Neural progenitor cell (in vitro differentiated cells): ENCODE measurements at places on chromosomes 7 and 10.

DNA sequence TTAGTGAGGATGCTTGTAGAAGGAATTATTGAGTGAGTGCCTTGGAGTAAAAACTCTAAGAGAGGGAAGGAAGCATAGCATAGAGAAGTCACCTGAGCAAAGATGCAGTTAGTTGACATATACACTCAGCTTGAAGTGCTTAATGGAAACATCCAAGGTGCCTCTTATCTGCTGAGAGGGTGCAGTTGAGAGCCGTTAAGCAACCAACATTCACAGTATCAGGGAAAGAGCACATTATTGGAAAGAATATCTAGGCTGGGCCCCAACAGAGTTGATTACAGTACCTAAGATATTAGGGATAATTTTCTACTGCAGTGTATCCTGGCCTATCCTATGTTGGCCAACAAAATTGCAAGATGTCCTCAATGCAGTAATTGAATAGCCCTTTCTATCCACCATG lies 302.0 kb downstream of the ETV1 start:
- DNase-seq = no peak

- no peak for DNase-seq
Measured at GRCh38 chr7:27345164-27345887, 102.7 kb downstream of the EVX1 start.

DNA sequence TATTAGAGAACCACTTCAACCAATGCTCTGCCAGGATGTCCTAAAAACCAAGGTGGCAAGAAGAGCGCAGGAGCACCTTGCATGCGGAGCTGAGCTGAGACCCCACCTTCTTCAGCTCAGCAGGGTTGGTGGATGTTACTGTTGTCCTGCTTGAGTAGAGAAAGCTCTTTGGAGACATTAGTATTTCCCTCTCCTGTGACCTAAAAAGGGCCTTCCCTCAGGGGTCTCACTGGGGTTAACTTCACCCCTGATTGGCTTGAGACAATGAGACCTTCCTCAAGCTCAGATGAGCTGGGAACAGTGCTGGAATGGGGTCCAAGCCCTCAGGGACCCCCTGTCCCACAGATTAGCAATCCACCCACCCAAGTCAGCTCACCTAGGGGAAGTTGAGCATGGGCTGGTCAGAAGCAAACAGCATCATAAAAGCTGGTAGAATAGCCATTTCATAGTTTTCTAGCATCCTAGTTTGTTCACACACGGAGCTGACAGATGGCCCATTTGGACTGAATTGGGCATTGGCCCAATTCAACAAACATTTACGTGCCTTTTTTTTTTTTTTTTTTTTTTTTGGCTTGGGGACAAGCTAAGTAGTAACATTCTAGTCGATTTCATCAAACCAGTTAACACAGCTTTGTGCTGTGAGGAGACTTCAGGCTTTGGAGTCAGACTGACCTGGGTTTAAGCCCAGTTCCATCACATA lies 100.6 kb upstream of the HABP2 start:
- no peak for DNase-seq

DNA sequence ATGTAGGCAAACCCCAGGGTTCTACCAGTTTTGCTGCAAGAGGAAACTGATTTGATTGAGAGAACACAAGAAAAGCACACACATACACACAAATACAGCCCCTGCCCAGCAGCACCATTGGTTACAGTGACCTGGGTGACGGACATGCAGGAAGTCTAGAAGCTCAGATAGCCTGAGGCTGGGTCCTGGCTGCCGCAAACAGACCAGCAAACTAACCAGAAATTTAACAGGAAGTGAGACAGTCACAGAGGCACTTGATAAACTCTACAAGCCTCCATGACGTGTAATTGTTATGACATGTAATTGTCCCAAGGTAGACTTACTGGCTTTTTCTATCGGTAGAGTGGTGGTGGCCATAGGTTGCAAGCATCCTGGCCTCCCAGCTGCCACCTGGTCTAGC lies 58.9 kb downstream of the PRKAR2B start:
- DNase-seq = no peak

DNA sequence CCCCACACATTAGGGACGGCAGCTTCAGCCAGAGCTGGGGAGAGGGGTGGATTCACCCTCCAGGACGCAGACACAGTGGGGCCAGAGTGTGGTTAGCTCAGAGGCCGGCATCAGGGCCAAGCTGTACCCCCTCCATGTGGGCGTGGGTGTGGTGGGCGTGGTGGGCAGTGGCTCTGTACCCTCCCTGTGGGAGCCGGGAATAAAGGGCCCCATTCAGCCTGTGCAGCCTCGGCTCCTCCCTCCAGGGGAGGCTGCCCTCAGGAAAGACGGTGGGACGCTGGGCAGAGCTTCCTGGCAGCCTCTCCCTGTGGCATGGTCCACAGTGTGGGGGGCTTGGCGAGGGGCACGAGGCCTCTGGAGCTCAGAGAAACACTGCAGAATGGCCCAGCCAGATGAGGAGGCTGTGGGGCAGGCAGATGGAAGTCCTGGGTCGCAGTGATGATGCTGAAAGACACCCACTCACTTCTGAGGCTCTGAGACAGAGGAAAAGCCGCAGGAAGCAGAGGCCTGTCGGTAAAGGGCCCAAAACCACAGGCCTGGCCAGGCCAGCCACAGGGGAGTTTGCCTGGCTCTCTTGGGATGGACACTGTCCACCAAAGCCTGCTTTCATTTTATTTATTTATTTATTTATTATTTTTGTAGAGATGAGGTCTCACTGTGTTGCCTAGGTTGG lies 108.0 kb downstream of the SH3PXD2A start:
- DNase-seq = no peak

DNA sequence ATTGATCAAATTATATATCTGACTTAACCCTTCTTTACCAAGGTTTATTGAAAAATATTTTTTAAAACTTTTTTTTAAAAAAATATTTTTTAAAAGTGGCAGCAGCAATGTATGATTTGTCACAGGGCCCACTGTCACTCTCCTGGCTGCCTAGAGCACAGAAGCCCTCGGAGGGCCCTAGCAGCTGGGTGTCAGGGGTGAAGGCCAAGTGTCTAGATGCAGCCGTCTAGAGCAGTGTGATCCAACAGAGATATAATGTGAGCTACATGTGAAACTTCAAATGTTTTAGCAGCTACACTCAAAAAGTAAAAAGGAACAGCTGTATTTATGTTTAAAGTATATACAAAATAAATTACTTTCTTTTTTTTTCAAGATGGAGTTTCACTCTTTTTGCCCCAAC lies 112.7 kb downstream of the ARHGAP22 start:
- DNase-seq = no peak

DNA sequence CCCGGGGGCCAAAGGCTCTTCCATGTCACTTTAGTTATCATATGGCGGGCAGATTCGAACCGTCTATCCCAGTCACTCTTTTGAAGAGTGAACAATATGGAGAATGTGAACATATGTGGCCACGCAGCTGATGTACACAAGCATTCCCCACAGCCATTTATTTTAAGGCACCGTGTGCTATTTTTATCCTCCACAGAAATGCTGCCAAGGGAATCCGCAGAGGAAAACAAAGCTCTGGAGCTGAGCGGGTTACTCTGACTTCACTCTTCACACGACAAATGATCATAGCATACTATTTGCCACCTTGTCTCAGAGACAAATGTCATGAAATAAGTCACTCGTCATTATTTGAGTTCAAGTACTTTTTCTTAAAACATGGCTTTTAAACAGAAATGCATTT lies 100.3 kb downstream of the CTBP2 start:
- DNase-seq = no peak

GRCh38 chr7:56078196-56078595 lies 14.1 kb downstream of the SUMF2 start:
- DNase-seq = no peak

DNA sequence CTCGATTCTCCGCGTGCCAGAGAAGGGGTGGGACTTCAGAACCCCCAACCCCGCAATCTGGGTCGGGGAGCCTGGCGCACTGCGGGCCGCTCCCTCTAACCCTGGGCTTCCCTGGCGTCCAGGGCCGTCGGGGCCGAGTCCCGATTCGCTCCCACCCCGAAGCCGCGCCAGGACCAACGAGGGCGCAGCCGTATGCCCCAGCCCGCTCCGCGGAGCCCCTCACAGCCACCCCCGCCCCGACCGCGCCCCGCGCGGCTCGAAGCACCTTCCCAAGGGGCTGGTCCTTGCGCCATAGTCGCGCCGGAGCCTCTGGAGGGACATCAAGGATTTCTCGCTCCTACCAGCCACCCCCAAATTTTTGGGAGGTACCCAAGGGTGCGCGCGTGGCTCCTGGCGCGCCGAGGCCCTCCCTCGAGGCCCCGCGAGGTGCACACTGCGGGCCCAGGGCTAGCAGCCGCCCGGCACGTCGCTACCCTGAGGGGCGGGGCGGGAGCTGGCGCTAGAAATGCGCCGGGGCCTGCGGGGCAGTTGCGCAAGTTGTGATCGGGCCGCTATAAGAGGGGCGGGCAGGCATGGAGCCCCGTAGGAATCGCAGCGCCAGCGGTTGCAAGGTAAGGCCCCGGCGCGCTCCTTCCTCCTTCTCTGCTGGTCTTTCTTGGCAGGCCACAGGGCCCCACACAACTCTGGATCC lies at the start of gene LEP:
Gene LEP (plus strand): TSS at position 583 of the 691 bp plus-strand sequence. CDS start 10,741 bp downstream, outside the sequence.
- no peak for DNase-seq

DNA sequence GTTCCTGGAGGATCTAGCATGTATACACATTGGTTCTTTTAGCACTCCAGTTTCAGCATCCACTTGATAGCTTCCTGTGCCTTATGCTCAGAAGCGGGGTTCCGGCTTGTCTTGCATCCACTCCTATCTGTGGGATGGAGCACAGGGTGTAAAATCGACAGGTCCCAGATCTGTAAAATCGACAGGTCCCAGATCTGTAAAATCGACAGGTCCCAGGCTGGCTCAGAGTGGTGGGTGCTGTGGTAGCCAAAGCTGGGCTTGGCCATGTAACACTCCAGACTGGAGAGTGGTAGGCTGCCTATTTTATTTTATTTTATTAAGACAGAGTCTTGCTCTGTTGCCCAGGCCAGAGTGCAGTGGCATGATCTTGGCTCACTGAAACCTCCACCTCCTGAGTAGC lies 30.3 kb downstream of the HECW1 start:
- DNase-seq = no peak

DNA sequence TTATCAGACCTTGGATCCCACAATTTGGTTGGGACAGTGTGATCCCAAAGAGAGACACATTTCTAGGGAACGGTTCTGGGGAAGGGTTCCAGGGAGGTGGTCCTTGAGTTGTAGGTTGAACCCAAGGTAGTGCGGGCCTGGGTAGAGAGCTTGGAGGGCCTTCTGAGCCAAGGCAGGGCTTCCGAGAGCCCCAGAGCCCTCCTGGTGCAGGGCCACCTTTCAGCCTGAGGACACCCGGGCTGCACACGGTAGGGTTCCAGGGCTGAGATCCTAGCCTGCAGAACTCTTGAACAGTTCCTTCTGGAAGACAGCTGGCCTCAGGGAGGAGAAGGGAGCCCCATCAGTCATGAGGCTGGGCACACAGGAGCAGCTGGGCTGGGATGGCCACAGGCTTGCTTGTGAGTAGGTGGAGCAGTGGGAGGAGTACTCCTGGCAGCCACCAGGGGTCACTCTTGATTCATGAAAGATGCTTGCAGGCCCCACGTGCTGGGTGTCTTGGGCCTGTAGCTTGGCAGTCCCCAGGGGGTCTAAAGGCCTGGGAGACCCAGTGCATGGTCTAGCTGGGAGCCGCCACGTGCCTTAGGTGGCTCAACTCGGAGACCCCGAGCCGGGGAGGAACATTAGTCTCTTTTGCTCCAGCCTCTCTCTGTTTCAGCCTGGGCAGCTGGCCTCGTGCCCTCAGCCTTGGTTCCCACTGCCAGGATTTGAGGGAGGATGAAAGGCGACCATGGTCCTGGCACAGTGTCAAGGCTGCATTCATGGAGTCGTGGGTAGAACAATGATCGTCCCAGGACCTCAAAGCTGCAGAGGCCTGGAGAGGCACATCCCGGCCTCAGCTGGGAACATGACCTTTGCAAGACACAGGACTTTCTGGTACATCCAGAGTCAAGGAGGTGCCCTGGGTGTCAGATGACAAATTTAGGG lies 381.6 kb downstream of the TYW1 start:
- peak; percentile 90 for DNase-seq

- no peak for DNase-seq
Measured at GRCh38 chr7:155993420-155994278, 181.4 kb upstream of the SHH start.

DNA sequence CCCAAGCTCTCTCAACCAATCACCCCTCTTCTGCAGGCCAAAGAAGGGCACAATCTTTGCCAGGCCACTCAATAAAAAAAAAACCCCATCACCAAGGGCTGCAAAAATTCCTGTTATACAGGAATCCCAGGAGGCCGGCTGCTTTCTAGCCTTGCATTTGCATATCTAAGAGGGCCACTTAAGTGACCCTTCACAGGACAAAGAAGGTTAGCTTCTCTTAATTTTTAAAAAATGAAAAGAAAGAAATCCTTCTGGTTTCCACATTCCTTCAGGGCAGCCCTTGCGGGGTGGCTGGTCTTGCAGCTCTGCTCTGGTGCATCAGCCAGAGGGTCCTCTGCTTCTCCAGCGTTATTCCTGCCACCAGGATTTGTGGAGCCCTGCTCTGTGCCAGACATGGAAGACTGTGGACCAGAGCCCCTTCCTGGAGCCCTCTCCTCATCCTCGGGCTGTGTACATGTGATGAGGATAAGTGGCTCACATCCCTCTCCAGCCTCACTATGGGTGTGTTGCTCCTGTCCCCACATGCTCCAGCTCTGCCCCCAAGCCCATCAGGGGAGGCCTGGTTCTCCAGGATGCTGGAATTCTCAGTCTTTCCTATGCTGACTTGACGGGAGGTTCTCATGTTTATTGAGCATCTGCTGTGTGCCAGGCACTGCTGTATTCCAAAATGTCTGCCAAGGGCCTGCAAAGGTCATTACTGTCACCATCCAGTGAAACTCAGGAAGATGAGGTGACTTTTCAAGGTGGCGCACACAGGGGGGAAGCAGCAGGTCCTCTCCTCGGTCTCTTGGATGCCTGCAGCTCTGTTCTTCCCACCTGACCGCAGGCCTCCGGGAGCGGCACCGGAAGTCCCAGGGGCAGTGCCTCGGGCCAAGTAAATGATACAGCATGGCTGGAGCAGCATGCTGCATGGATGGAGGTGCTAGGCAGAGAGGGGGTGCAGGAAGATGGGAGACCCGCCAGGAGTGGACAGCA lies 67.7 kb downstream of the ARHGAP22 start:
- DNase-seq = no peak

DNA sequence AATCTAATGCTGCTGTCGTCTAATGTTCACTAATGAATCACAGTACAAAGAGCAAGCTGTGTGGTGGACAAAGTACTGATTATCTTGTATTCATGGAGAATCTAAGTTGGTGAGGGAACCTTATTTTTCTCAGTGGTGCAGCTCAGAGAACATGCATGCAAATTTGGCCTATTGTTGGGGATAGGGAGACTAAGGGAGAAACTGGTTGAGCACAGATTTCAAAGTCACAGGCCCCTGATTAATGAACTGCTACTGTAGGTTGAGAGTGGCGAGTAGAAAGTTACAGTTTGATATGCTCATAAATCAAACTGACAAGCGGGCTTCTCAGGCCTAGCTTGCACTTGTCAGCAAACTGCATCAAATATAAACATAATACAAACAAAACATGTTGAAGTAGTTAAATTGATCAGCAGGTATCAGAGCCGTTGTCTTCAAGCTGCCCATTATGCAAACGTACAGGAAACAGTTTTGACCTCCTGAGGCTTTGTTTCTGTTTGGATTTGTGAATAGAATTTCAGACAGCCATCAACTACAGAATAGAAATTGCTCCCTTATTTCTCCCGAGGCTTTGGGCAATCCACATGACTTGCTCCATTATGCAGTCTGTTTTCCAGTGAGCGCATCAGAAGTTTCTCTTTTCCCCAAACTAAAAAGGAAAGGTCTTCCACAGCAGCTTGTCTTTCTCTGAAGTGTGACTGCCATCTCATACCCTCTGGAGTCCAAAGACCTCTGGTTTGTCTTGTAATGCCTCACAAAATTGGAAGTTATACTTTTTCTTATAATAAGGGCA lies 215.8 kb downstream of the FOXP2 start:
- DNase-seq = peak; percentile 36
